ENCODE measurements at places on chromosomes 6 and 20.

GRCh38 chr20:63733579-63734081, 2.8 kb upstream of the LIME1 start:
- DNase-seq, result no peak

GRCh38 chr20:20547221-20547875, 165.1 kb downstream of the RALGAPA2 start:
- DNase-seq, result no peak

- peak; percentile 40 for DNase-seq
These were observed 66.7 kb downstream of the RPP21 start for GRCh38 chr6:30411515-30412207.

DNA sequence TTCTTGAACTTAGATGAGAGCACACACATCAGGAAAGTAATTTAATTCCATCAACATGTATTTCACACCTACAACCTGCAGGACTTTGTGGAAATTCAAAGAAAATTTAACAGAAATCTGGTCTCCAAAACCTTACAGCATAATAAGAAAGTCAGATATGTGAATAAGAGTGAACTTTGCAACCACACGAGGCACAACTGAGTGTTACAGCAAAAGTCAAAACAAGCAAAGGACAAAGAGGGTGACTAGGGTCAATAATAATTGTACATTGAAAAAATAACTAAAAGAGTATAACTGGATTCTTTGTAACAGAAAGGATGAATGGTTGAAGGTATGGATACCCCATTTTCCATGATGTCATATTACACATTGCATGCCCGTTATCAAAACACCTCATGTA, 113.8 kb downstream of the MTFR2 start:
- DNase-seq, result no peak

DNA sequence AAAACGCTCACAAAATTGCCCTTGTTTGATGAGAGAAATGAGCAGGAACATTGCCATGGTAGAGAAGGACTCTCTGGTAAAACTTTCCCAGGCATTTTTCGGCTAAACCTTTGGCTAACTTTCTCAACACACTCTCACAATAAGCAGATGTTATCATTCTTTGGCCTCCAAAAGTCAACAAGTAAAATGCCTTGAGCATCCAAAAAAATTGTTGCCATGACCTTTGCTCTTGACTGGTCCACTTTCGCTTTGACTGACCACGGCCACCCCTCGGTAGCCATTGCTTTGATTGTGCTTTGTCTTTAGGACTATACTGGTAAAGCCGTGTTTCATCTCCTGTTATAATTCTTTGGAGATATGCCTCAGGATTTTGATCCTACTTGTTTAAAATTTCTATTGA, 41.1 kb upstream of the PREP start:
- DNase-seq, result no peak

GRCh38 chr20:32315891-32316290, 38.4 kb downstream of the KIF3B start:
- no peak for DNase-seq

DNA sequence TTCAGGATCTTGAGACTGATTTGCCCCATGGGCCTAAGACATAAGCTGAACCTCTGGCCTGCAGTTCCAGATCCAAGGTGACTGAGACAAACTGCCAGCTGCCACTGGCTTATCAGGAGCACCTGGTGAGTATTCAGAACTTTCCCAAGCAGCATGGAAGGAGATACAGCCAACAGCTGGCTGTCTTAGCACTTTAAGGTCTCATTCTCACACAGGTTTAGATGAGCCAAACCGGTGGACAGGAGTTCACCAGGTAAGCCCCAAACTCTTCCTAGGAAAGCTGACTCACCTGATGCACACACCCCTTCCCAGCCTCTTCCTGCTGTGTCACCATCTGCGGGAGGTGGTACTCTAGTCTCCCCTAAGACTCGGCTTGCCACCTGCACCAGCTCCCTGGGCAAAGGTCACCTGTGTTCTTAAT, at the start of gene BANF2:
Gene BANF2 (plus strand): TSS at position 36 of the 421 bp plus-strand sequence. CDS start 25,060 bp downstream, outside the sequence.
- DNase-seq, result no peak

DNA sequence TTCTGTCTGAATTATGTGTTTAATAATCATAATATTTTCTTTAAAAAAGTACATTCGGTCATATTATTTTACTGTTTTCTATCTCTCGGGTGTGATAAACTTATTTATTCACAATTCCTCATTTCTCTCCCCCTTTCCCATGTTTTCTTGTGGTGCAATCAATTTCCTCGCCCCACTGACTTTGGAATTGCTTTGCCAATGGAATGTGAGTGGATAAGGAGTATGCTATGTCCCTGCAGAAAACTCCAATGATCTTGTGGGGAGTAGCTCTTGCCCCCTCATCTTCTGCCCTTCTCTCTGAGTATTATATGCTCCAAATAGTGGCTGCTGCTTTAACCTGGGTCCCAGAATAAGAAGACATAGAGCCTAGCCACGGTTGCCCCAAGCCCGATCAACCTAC, 64.1 kb downstream of the HMGN3 start:
- DNase-seq, result no peak

GRCh38 chr20:53914091-53914780, 156.2 kb downstream of the BCAS1 start:
- no peak for DNase-seq

DNA sequence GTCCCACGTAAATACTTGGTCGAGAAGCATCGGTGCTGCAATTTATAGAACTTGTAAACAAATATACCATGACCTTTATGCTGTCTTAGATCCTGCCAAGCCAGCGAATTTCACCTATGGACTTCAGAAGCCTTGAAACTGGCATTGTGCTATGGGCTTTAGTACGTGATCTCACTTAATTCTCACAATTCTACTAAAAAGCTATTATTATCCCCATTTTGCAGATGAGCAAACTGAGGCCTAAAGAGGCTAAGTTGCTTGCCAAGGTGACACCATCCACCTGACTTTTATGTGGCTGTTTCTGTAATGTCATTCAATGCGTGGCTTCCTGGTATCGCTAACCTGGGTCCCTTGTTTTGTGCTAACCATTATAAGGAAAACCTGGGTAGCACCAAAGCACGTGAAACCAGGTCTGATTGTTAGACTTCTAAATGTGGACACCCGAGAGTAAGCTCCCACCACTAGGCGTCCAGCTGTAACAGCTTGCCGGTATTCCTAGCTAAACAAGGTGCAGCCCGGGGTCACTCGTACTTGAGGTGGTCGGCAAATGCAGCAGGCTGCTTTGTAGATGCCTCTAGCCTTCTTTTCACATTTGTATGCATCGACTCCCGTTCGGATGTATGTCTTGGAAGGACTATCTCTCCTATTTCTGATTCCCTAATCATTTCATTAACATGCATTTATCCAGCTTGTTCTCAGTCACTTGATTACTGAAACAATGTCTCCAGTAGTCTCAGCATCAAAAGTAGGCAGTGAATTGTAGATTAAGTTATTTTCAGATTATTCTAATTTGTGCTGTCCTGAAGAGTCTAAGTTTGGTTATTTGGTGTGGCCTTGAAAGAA, 1.1 kb downstream of the SYNJ2 start:
- no peak for DNase-seq

DNA sequence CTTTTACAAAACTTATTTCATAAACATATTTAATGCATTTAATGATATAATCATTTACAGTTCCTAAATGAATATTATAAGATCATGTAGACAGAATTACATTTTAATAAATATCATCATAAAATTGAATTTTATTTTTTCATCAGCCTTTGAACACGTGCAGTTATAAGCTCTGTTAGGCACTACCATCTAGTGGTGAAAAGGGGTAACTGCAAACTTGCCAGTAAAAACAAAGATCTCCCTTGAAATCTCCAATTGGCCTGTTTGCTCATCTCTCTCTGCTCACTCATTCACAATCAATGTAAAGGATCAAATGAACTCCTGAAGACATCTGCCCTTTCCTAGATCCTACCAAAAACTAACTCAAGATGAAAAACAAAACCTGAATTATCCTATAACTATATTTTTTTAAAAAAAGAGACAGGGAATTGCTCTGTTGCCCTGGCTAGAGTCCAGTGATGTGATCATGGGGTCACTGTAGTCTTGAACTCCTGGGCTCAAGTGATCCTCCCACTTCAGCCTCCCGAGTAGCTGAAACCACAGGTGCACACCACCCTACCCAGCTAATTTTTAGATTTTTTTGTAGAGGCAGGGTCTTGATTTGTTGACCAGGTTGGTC, 31.7 kb downstream of the SAMHD1 start:
- DNase-seq, result no peak

DNA sequence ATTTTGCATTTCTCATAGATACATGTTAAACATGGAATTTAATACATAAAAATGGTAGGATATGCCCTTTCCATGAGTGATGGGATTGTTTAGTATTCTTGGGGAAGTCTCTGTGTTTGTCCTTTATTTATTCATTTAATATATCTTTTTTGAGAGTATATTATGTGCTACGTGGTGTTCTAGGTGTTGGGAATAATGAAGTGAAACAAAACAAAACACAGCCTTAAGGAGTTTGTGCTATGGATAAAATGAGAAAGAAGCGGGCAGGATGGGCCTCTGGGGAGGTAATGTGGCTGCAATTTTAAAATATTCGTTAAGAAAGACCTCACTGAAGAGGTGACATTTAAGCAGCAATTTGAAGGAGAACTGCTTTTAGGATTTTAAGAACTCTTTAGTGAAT, 851.5 kb downstream of the MAFB start:
- no peak for DNase-seq

GRCh38 chr6:137792160-137793033, 74.7 kb upstream of the TNFAIP3 start:
- no peak for DNase-seq

DNA sequence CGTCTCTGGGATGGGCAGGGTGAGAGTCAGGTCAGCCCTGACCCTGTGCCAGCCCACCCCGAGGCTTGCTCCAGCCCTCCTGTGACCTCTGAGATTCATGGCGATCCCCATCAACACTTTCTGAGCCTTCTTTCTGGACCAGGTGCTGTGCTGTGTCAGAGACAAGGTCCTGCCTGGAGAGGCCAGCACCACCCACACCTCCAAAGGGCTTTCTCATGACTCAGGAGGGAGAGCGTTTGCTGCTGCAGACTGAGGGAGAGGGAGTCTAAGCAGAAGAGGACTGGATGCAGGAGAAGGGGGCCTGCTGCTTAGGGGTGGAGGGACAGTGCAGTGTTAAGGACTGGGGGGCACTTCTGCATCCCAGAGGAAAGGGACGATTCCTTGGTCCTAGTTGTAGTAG, 193.5 kb downstream of the LRFN2 start:
- no peak for DNase-seq

DNA sequence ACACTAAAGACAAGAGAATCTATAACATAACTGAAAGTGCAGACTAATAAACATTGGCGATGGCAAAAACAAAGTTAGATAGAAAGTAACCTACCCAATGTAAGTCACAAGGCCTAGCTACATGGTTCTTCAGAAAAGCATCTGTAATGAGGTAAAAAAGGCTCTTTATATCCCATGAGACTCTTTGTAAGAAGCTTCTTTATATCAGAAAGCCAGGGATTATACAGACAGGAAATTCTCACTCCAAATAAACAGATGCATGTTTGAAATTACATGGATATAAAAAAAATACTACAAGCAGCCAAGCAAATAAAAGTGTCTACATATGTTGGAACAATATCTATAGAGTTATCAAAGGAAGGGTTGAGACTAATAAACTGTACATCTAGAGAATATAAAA, 284.9 kb upstream of the NRSN1 start:
- no peak for DNase-seq

- DNase-seq, result no peak
These were observed 52.7 kb downstream of the CDH26 start for GRCh38 chr20:60010689-60011458.

DNA sequence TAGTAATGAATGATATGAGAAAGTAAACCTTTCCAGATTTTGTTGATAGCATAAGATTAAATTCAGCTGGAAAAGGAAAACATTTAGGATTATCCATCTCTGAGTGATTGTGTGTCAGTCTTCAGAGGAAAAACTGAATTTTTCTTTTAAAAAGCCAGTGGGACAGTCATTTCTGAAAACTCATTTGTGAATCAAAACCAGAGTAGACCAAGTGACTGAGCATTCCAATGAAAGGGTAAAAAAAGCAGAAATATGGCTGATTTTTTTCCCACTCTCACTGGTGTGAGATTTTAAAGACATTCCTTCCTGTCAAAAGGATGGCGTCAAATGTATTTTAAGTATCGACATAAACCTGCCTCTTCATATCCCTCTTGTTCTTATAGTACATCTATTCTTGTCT, 214.0 kb downstream of the GMPR start:
- DNase-seq, result no peak

DNA sequence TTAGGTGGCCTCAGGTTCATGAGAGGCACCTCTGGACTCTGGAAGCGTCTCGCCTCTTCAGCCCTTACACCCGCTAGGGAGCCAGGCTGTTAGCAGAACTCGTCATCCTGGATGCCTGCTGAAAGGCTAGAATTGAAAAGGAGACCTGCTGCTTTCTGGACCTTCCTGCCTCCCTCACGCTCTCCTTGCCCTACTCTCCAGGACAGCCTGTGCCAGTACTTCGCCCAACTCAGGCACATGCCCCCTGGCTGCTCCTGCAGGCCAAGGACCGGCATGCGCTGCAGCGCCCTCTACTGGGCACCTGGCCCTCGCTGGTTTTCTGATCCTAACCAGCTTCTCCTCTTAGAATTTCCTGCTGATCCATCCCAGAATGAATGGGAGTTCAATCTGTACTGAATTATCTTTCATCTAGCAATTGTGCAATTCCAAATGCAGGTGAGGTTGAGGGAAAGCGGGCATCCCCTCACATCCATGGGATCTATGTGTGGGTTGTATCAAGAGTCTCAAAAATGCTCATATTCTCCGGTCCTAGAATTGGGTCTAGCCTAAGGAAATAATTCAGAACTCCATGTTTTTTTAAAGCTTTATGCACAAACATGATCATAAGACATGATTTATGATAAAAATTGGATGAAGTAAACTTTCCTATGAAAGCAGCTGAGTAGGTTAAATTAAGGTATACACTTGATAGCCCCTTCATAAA, 78.0 kb downstream of the PTPN1 start:
- DNase-seq, result peak; percentile 66

GRCh38 chr6:25601800-25602673, 50.0 kb upstream of the SCGN start:
- DNase-seq, result no peak

GRCh38 chr6:64782877-64783276, 924.1 kb downstream of the EYS start:
- no peak for DNase-seq

DNA sequence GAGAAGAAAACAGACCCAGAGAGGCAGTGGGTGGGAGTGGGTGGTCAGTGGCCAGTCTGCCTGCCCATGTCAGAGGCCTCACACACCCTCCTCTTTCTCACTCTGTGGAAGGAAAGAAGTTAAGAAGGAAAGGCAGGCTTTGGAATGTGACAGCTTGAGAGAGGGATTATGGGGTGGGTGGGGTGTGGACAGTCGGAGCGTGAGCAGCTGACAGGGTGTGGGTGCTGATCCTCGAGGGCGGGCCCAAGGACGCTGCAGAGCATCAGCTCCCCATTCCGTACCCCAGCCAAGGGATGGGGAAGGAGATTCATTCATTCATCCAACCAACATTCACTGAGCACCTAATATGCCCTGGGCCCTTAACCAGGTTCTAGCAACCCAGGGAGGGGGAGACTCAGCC, 4.8 kb downstream of the TGM6 start:
- no peak for DNase-seq

GRCh38 chr6:160256445-160256844, 2.2 kb downstream of the SLC22A2 start:
- DNase-seq, result no peak

- no peak for DNase-seq
These were observed 1.4 kb upstream of the SNPH start for GRCh38 chr20:1264727-1265126.

Data from activated CD4-positive, alpha-beta T cell treated with anti-CD3 and anti-CD28 coated beads, Interleukin-2, amount 50 U/mL, for 4 hours (primary cell).